ENCODE measurements at places on chromosomes 5 and 9.

DNA sequence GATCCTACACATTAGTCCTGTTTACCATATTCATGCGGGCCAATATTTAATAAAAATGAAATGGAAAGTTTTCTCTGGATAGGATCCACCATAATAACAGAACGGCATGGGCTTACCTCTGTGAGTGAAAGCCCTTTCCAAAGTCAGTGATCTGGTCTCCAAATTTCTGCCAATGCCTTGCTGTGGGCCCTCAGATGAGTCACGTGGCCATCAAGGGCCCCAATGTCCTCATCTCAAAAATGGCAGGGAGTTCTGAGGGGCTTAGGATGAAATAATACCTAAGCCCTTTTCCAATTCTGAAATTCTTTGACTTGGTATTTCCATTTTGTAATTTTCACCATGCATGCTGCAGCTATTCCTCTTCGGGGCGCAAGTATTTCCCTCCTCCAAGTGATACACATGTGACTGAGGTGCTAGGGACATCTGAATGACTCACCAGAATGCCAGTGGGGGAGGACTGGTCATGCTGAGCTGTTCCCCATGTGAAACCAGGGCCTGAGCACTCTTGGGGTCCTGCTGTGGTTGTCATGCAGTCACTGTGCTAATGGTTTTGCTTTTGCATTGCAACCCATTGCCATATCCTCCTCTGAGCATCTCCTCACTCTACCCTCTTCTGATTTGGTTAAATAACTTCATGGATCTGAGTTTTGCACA, 35.0 kb downstream of the ITK start:
- no peak for DNase-seq

DNA sequence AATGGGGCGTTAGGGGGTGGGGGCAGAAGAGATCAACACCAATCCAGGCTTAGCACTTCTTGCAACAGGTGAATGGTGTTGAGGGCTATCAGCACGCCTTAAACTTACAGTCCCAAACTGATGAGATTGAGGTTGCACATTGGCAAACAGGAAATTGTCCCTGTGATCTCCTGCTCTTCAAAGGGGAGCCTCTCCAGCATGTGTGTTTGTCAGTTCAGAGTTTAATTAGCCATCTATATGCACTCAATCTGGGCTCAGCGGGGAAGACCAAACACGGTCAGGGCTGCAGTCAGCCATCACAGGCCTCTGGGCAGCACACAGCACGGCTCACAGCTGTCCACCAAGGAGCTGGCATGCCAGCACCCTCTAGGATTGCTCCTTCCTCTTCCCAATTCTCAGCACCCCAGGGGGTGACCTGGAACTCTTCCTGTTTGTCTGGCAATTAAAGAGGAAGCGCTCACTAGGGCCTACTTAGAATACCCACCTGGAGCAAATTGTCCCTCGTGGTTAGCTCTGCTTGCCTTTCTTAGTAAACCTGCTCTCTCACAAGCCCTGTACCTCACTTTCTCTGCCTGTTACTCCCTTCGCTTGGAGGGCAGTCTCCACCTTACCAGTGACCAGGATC, 217.4 kb downstream of the SLIT3 start:
- no peak for DNase-seq

DNA sequence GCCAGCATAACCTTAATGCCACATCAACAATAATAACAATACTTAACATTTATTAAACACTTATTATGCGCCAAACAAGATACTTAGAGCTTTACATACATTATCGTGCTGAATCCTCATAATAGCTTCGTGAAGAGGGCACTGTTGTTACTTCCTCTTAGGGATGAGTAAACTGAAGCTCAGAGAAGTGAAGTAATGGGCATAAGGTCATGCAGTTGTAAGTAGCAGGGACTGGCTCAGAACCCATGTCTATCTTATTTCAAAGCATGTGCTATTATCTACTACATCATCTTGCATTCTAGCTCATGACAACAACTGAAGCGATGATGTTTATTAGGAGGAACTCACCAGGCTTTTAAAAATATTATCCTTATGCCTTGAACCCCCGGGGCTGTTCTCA, 34.9 kb upstream of the PPP3R2 start:
- no peak for DNase-seq

DNA sequence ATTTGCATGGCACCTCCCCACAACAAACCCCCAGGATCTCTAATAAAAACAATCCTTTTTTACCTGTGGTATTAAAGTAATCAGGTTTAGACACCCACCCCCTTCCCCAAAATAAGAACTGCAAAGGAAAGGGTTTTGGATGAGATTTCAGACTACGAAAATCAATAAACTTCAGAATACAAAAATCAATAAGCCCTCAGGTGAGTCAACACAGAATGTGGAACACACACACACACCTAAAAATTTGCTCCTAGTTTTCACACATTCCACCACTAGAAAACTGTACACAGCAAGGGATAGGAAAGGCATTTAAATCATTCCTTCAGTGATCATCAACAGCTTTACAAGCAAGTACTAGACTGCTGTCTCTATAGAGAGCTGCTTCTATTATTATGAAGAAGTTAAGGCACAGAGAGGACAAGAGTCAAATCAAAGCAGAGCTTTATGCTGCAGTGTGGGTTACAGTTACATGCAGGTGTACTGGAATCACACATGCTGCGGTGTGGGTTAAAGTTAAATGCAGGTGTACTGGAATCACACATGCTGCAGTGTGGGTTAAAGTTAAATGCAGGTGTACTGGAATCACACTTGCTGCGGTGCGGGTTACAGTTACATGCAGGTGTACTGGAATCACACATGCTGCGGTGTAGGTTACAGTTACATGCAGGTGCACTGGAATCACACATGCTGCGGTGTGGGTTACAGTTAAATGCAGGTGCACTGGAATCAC, 36.3 kb downstream of the PFDN1 start:
- no peak for DNase-seq

- DNase-seq: no peak
Observed at GRCh38 chr5:20445326-20445860, 457.4 kb upstream of the CDH18 start.

- DNase-seq: no peak
Observed at GRCh38 chr5:14445013-14445412, 136.6 kb upstream of the OTULINL start.

DNA sequence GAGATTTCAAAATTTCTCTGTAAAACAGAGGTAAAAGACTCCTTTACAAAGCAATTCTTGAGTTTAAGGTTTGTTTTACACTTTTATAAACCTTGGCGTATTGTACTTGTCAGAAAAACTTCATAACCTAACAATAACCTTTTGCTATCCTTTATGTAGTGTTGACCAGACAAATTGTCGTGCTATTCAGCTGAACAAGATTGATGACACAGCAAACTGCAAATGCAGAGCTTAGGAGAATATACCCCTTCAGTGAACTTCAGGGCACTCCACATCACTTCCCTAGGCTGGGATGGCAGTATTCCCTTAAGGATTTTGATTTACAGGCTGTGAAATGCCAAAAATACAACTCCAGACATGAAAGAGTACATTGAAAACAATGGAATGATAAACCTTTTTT, 89.2 kb upstream of the CDH18 start:
- DNase-seq: no peak

DNA sequence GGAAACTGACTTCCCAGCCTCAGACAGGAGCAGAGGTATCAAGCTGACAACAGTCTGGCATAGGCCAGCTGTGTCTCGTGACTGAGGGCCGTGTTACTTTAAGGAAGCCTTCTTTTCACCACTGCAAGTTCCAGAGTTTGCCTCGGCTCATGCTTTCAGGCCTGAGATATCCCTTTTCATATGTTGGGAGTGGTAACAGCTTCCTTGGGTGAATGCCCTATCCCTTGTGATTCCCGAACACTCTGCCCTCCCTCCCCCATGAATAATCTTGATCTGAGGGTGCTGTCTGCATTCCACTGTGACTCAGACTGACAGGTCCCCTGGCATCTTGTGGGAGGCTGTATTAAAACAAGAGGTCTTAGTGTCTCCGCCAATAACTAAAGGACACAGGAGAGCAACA, 49.7 kb upstream of the ARL15 start:
- DNase-seq: no peak

DNA sequence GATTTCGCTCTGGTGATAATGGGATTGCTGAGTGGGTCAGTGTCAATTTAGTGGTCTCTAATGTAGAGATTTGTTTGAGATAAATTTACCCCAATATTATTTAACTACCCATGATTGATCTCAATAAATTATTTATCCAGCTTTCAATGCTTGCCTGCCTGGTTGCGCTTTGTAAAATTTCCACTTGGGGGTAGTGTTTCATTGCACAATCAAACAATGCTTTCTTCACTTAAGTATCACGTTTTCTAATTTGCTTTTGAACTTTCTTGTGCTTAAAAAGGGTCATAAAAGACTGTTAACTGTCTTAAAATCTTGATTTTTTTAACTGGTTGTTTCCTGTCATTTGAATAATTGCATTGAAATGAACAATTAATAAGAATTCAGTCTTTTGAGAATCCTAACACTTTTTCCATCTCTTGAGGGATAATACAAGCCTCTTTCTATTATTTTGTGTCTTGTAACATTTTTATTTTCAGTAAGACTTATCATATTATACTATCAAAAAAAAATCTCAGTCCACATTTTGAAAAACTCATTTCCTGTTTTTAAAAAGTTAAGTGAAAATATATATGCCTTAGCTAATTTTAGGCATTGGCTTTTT, 18.7 kb downstream of the HSD17B4 start:
- no peak for DNase-seq

DNA sequence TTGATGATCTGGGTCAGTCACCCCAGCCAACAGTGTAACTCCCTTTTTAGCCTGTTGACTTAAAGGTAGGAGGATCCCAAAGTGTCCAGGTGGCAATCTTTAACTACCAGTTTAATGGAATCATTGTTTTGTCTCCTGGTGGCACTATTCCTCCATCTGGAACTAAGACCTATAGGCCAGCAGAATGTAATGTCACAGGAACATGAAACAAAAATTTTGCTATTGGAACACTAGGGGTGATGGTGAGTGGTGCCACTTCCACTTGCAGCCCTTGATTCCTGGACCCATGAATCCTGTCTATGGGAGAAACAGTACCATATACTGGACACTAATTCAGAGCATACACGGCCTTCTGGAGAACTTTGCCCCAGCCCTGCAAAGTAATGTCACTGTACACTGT, 219.5 kb upstream of the RASA1 start:
- DNase-seq: no peak

- DNase-seq: no peak
Observed at GRCh38 chr5:56763711-56764466, 51.5 kb upstream of the MAP3K1 start.

DNA sequence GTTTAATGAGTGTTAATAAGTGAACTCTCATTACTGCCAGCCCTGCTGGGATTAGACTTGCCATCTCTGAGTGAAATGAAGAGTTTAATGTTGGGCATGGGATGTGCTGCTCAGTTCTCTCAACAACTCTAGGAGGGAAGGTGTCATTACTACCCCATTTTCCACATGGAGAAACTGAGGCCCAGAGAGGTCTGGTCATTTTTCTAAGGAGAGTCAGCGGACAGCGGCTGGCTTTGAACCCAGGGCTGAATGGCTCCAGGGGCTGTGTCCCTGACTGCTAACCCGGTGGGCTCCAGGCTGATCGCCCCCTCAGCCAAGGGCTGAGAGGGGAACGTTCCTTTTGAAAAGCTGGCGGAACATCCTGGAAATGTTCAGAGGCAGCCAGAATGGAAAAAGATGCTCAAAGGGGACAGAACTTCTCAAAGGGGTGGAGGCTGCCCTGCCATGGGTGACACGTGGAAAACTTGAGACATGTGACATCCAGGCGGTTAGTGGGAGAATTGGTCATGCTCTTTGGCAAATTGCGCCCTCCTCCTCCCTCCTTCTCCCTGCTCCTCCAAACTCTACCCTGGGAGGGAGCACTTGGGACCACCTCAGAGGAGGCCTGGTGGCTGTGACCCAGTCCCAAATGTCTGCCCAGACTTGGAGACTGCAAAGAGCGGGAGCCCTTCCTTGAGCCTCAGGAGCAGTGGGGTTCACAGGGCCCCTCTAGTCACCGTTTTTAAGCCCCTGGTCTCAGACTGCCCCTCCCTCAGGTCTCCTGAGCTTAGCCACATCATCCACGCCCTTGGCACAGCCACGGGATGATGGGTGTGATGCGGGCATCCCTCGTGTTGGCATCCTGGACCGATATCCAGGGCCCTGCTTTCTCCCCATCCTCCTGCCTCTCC, 28.7 kb downstream of the DNM1 start:
- no peak for DNase-seq

GRCh38 chr9:98428454-98428853, 173.0 kb upstream of the TBC1D2 start:
- no peak for DNase-seq

GRCh38 chr9:76180541-76180940, 213.7 kb downstream of the RFK start:
- DNase-seq: no peak

- no peak for DNase-seq
Observed at GRCh38 chr9:25570802-25571201, 107.4 kb downstream of the TUSC1 start.

- no peak for DNase-seq
Observed at GRCh38 chr5:177300951-177301350, 2.6 kb downstream of the RAB24 start.

DNA sequence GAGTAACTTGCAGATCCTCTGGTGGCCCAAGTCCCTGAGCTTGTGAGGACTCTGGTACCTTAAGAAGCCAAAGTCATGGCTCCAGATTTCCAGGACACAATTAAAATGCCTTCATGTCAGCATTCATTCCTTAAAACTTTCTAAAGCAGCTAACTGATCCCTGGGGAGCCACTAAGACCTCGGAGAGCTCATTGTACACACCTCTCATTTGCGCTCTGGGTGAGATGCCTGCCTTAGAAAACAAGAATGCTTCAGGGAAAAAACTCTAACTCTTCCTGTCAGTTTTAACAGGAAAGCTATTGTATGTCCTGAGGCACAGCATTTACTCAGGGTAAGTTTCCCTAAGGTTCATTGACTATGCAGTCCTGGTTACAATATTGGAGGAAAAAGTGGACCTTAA, 285.0 kb downstream of the EFNA5 start:
- no peak for DNase-seq

- no peak for DNase-seq
Observed at GRCh38 chr9:97980918-97981845, 2.0 kb upstream of the ANP32B start.

DNA sequence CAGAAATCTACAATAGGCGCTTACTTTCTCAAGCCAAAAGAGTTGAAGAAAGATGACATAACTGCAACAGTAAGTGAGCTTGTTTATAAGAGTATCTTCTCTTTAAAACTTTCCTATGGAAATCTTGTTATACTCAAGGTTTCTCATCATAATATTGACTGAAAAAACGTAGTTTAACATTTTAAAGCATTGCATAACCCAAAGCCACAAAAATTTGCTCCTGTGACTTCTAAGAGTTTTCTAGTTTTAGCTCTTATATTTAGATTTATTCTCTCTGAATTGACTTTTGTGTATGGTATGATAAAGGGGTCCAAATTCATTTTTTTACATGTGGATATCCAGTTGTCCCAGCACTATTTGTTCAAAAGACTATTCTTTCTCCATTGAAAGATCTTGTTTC, 15.2 kb downstream of the WDR36 start:
- DNase-seq: no peak

GRCh38 chr5:166088389-166089039, 2202.9 kb upstream of the WWC1 start:
- no peak for DNase-seq

DNA sequence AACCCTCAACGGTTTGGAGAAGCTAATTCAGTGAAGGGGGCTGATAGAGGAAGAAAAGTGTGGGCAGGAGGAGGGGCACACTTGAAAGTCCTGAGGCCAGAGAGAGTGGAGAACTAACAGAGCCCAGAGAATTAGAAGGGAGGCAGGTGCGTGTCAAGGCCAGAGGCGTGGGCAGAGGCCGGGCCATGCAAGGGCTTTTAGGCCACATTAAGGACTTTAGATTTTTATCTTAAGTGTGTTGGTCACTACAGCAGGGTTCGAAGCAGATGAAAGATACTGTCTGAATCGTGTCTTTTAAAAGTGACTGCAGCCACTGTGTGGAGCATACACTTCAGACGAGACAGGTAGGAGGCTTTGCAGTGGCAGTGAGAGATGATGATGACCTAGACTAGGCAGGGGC, 6.7 kb downstream of the ADRA1B start:
- DNase-seq: no peak

Data from DMS 273 treated with DMSO at 0.1 percent for 48 hours (cell line).